ELF-1 (cell line): ENCODE measurements at places on chromosomes 4 and X.

DNA sequence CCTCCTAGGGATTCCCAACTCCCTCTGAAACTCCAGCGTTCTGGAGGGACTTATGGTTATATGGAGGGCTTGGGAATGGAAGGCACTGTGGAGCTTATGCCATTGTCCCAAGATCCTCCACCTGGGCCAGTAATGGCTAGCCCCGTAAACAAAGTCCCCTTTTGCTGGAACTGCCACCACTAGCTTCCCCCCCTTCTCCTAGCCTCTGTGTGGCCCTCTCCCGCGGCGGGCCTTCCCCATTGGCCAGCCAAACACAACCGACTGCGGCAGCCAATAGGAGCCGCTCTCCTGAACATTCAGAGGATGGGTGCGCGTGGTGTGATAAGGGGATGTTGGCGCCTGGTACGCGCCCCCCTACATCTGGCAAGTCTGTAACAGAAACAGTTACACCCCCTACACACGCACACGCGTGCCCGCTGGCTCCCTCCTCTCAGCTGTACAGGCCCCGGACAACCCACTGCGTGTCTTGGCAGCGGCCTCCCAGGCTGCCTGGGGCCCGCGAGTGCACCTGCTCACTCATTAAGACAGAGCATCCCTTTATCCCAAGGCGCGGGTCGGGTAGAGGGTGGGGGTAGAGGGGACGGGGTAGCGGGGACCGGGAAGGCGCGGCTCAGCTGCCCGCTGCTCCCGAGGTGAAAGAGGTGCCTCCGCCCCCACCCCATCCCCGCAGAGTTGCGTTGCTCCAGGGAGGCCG, 863 bp upstream of the RAB33A start:
- DNase-seq: peak; percentile 67

- DNase-seq: peak; percentile 19
Observed at GRCh38 chrX:2614911-2615310, 76.2 kb upstream of the CD99 start.

GRCh38 chrX:153320555-153321184, 897 bp downstream of the PNMA6F start:
- peak; percentile 11 for DNase-seq

DNA sequence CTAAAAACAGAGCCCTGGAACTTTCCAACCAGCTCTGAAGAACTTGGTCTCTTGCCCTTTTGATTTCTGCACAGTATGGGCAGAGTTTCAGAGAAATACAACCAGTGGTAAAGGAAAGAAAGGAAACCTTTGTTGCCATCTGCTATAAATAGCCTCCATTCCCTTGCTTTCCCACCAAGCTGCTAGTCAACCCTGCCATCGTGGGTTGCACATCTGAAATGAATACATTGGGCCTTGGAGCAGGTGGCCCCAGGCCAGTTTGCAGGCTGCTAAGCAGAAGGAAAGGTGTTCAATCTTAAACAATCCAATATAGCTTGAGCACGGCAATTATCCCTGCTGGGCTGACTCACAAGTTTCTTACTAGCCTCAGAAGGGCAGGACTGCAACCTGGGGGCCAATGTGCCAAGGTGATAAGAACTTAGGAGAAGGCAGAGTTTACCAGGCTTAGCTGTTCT, 142.5 kb downstream of the PPARGC1A start:
- peak; percentile 7 for DNase-seq

GRCh38 chr4:55012363-55013230, 112.8 kb downstream of the KDR start:
- DNase-seq: no peak

DNA sequence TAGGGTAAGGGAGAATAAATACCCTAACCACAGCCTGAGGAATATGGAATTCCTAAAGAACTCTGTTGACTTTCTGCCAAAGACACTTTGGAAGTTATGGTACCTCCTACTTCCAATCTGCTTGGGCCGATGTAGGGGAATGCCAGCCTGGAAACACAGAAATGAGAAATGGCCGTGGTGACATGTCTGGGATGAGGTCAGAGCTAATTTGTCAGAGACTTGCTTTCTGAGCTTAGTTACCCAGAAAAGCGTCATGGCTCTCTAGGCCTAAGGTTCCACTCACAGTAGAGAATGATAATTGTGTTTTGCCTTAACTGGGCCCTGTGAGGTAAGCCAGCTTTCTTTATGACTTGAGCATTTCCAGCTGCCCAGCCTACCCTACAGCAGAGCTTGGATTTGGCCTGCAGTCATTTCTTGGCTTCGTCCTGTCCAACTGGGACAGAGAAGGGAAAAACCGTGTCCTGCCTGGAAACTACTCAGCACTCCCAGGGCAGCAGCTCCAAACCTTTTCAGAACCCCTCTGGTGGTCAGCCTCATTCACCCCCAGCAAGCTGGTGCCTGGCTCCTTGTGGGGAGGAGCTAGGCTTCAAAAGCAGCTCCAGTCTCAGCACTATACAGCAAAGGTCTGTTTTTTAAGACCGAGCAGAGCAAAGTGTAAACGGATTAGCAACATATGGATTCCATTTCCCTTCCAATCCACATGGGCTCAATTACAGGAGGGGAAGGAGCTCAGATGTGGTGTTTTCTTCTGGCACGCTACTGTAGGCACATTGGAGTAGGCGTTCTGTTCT, 92.3 kb downstream of the RLIM start:
- DNase-seq: peak; percentile 55

- DNase-seq: no peak
Observed at GRCh38 chrX:105488716-105489115, 268.2 kb upstream of the TEX13A start.

- no peak for DNase-seq
Observed at GRCh38 chr4:88698519-88698918, 890 bp upstream of the NAP1L5 start.

DNA sequence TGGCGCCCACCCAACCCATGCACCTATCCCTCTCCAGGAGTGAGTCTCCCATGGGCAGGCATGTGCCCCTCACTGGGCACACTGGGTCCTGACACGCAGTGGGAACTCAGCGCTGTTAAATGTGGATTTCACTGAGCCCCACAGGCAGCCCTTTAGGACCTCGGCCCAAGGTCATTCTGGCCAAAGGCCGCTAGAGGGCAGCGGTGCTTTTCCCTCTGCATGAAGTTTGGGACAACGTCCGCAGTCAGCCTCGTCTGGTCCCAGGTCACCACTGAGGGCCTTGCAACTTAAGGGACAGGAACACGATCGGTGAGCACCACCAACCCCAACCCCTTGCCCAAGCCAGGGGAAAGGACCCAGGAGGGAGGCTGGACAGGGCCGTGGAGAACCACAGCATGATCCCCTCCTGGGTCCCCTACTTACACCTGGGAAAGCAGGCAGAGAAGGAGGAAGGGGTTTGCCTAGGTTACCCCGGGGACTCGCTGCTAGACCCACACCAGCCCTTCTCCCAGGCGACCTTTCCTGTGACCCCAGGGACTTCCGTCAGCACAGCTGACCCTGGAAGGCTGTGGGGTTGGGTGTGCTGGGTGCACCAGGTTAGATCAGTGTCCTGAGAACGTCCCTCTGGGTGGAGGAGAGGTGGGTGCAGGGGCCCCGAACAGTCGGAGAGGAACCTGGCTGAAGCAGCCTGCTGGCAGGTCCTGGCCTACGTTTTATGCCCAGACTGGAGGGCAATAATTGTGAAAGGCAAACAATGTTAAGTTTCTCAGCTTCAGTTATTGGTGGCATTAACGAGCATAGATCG, 24.0 kb downstream of the CYTL1 start:
- DNase-seq: peak; percentile 88

- peak; percentile 93 for DNase-seq
Observed at GRCh38 chrX:108438110-108438623, at the start of gene COL4A6. Gene COL4A6 (minus strand): TSS chrX:108438422. CDS start chrX:108438196, 226 bp downstream.

- DNase-seq: peak; percentile 22
Observed at GRCh38 chr4:118826723-118827444, 9.0 kb downstream of the SEC24D start.

DNA sequence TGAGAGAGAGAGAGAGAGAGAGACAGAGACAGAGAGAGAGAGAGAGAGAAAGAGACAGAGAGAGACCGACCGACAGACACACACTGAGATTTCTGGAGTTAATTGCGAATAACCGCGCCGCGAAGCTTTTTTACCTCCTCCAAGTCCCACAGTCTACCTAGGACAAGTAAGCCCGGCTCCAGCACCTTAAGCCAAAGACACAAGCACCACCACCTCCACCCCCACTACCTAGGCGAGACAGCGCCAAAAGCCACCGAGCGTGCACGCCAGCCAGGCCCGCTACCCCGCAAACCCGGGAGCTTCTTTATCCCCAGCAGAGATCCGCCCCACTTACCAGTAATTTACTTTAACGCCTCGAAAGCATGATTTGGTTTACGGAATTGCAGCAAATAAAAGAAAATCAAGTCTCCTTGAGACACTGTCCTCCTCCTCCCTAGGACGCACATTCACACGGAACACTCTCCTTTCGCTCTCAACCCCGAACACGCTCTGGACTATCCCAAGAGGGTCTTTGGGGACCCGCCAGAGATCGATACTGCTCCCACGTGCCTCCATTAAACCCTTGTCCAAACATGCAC, 649.6 kb upstream of the DIPK2B start:
- peak; percentile 69 for DNase-seq

DNA sequence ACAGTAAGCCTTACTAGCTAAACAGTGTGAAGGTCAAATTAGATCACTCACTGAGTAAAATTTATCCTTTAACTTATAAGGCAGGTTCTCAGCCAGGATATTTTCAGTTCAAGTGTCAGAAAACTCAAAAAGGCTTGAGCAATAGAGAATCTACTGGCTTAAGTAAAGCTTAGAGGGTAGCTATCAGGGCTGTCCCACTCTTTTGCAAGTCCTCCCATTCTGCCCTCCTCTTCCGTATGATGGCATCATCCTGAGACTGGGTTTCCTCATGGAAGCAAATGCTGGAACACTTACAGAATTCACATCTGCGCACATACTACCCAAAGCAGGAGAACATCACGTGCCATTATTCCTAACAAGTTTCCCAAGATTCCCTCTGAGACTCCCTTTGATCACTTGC, 55.0 kb downstream of the FBXL5 start:
- no peak for DNase-seq

- DNase-seq: no peak
Observed at GRCh38 chr4:112938461-112939058, 110.9 kb upstream of the ANK2 start.

DNA sequence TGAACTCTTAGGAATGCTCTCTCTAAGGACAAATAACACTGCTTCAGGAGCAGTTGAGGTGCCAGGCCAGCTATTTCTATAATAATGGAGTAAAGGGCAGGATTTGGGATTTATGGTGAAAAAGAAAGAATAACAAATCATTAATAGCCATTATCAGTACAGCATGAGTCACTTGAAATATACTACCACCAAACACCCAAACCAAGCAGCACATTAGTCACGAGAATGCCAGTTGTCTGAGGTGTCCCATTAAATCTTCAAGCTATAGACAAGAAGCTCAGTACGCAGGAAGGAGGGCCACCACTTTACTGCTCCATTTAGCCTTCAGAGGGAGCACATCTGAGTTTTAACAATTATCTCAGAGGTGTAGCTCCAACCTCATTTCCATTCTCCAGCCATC, 106.8 kb upstream of the MAGEA10 start:
- no peak for DNase-seq

GRCh38 chrX:68880846-68881552, 52.2 kb downstream of the EFNB1 start:
- peak; percentile 85 for DNase-seq

- no peak for DNase-seq
Observed at GRCh38 chr4:95317085-95317793, 231.5 kb downstream of the UNC5C start.

DNA sequence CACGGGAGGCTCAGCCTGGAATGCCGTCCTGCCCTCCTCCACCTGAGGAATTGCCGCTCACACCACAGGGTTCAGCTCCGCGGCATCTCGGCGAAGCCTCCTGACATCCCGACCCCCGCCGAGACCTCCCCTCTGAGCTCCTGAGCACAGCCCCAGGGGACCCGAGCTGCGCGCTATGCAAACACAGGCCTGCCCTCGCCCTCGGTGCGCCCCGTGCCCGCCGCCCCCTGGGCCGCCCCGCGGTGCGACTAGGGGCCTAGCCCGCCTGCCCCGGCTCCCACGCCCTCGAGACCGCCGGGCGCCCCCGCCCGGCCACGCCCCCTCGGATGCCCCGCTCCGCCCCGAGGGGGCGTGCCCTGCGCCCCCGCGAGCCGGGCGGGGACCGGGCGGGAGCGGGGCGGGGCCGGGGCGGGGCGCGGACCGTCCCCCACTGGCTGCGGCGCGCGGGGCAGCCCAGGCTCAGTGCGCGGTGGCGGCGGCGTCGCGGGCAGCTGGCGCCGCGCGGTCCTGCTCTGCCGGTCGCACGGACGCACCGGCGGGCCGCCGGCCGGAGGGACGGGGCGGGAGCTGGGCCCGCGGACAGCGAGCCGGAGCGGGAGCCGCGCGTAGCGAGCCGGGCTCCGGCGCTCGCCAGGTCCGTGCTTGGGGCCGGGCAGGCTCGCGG, at the start of gene FGFR3:
TSS of gene FGFR3 (plus strand) at position 462 of the 664 bp plus-strand sequence. CDS start 642 bp downstream, outside the sequence.
- DNase-seq: peak; percentile 91

DNA sequence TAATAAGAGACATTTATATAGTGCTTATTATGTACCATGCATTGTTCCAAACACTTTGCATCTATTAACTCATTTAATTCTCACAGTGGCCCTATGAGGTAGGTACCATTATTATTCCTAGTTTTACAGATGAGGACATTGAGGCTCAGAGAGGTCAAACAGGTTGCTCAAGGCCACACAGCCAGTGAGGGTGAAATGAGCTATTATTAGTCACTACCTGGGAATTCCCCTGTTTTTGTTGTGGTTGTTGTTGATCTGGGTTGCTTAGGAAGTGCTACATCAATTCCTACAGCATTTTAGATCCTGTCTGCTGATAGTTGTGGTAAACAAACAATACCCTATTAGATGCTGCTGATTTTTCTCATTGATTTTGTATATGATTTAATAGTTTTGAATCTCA, 41.2 kb downstream of the APLN start:
- DNase-seq: no peak

GRCh38 chrX:129529685-129530281, 6.5 kb upstream of the SMARCA1 start:
- DNase-seq: no peak

- DNase-seq: no peak
Observed at GRCh38 chr4:141153751-141154510, 20.7 kb upstream of the RNF150 start.

- no peak for DNase-seq
Observed at GRCh38 chr4:8724436-8725070, 132.0 kb downstream of the CPZ start.
